ENCODE measurements at places on chromosomes 3 and 15. TPM values are rescaled to one million over a fixed set of nuclear protein-coding genes. Genes with fewer than 3 reads are reported as not detected.

The ATP10A gene
- 60.2 TPM for total RNA-seq

The CD200R1 gene
- total RNA-seq, result 12.3 TPM

The PLIN1 gene
- 0.07 TPM for total RNA-seq

The IGF2BP2 gene
- total RNA-seq, result not detected

The ADGRG7 gene
- total RNA-seq, result not detected

The CFAP100 gene
- not detected for total RNA-seq

The DIS3L gene
- 51.1 TPM for total RNA-seq

The FAM107A gene
- not detected for total RNA-seq

The EPHA3 gene
- not detected for total RNA-seq

The FOXL2NB gene
- total RNA-seq, result not detected

The VPS39 gene
- 74.1 TPM for total RNA-seq

The SLC9C1 gene
- total RNA-seq, result not detected

The FBLN2 gene
- not detected for total RNA-seq

The COL6A6 gene
- not detected for total RNA-seq

The ADAMTS7 gene
- total RNA-seq, result 2.3 TPM

The CACNA2D3 gene
- total RNA-seq, result not detected

The SEMA6D gene
- total RNA-seq, result not detected

The SCN11A gene
- not detected for total RNA-seq

The ZNF717 gene
- total RNA-seq, result 10.2 TPM

The ABTB1 gene
- 21.9 TPM for total RNA-seq

The IL16 gene
- total RNA-seq, result 199 TPM

The RPUSD2 gene
- total RNA-seq, result 14.2 TPM

The ZKSCAN7 gene
- 0.61 TPM for total RNA-seq

The HTR3E gene
- not detected for total RNA-seq

The ROPN1 gene
- not detected for total RNA-seq

The MYD88 gene
- 83.7 TPM for total RNA-seq

The MYO1E gene
- 45.5 TPM for total RNA-seq

The TIPARP gene
- total RNA-seq, result 58.4 TPM

The GTF2E1 gene
- total RNA-seq, result 27.2 TPM

The AP3B2 gene
- not detected for total RNA-seq

The TNFAIP8L3 gene
- 0.18 TPM for total RNA-seq

The CCDC12 gene
- total RNA-seq, result 67.6 TPM

The ANKRD63 gene
- not detected for total RNA-seq

The SAMD7 gene
- total RNA-seq, result not detected

The IQCF5 gene
- not detected for total RNA-seq

The TXNRD3 gene
- total RNA-seq, result 0.25 TPM

The CSPG4 gene
- not detected for total RNA-seq

The PLA2G4B gene
- 8.6 TPM for total RNA-seq

The CTXN2 gene
- total RNA-seq, result 0.05 TPM

The P2RY14 gene
- total RNA-seq, result 0.57 TPM

The ALPK3 gene
- 0.30 TPM for total RNA-seq

The MYZAP gene
- 0.14 TPM for total RNA-seq

The GP9 gene
- not detected for total RNA-seq

The PCCB gene
- total RNA-seq, result 24.1 TPM

The PXK gene
- total RNA-seq, result 41.3 TPM

The COL6A5 gene
- not detected for total RNA-seq

The GTF2A2 gene
- total RNA-seq, result 138 TPM

The GOLGA6B gene
- total RNA-seq, result not detected

The RYR3 gene
- not detected for total RNA-seq

The CAMK1 gene
- 50.6 TPM for total RNA-seq

The FGF7 gene
- not detected for total RNA-seq

The HCLS1 gene
- 340 TPM for total RNA-seq

The PPP2R3A gene
- not detected for total RNA-seq

The DUOXA2 gene
- total RNA-seq, result not detected

The RTP1 gene
- total RNA-seq, result not detected

The CCR8 gene
- total RNA-seq, result 12.6 TPM

The PRSS50 gene
- not detected for total RNA-seq

The CMTM8 gene
- total RNA-seq, result 5.4 TPM

The DZIP1L gene
- total RNA-seq, result not detected

The ACTRT3 gene
- total RNA-seq, result 0.45 TPM
